ENCODE measurements at places on chromosomes 6 and 20.

DNA sequence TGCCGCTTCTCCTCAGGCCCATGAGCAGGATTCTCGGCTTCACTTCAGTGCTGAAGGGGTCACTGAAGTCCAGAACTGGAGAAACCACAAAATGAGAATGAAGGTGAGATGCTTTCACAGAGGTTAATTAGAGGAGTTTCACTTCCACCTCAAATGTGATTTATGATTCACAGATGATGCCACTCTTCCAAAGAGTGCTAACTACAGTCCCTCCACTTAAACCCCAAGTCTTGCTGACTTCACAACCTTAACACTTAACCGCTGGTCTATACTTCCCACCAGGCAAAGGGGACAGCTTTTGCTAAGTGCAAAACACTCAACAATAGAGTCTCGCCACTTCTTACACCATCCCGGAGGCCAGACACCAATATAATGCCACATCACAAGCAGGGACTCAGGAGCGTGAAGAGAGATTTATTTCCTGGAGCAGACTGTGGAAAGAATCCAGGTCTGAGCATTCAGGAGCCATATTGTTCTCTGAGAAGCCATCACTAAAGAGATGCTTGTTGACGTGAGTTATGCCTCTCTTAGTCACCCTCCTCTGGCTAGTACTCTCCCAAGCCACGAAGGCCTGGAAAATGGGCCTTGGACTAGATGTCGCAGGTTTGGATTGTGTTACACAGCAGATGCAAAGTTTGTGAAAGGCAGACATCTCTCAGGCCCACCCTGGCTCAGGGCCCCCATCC, 24.4 kb downstream of the RRAGD start:
- DNase-seq: no peak

GRCh38 chr20:44839481-44839880, 29.1 kb upstream of the RIMS4 start:
- DNase-seq: no peak

GRCh38 chr6:74976701-74977100, 229.2 kb downstream of the COL12A1 start:
- DNase-seq: no peak

GRCh38 chr20:38211200-38212097, 46.4 kb upstream of the TGM2 start:
- DNase-seq: no peak

GRCh38 chr6:90286884-90287488, 9.7 kb downstream of the BACH2 start:
- DNase-seq: no peak

GRCh38 chr6:46867411-46867810, 54.3 kb downstream of the ADGRF5 start:
- no peak for DNase-seq

GRCh38 chr20:50903353-50904051, 27.7 kb downstream of the ADNP start:
- no peak for DNase-seq

DNA sequence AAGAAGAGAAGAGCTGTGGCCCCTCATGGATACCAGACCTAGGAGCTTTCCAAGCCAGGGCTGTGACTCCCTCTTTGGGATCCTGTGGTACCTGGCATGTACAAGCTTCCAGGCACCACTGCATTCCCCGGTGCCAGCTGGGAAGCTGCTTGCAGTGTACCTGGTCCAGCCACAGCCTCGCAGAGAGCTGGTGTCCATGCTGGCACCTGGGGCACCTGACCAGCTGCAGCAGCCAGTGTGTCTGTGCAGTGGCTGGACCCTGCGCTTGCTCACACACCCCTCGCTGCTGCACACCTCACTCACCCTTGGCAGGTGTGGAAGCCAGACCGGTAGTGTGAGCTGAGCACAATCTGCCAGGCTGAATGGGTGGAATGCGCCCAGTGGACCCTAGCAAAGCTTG, 190.9 kb upstream of the MAN1A1 start:
- DNase-seq: no peak

DNA sequence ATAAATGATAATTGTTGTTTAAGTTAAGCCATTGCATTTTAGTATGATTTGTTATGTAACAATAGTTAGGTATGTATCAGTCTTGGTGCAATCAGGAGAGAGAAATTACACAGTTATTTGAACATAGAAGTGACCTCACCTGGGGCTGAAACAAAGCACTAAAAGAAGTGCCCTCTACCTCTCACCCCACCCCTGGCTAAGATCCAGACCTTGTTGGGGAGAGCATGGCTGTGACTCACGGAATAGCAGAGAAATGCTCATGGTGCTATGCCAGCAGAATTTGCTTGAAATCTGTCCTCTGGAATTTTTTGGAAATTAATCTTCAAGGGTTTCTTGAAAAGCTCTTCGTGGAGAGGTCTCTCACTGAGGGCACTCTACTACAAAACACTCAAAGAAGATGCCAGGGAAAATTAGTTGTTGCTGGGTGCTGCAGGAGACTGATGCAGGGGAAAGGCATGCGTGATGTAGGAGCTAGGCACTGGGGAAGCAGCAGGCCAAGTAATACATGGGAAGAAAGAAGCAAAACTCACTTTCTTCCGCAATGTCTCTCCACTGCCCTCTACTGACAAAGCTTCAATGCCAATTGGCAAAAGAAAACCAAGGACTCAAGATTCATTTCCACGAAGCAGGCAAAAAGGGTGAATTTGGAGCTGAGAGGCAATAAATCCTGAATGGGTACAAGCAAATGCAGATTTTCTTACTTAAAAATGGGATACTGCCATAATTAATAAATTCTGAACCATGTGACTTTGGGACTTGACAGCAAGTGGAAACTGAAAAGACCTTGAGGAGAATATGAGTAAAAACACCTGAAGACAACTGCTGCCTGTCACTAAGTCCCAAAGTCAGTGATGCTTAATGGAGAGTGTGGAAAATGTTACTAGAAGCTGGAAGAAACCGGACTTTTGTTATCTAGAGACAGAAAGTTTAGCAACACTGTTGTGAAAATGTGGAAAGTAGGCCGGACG, 136.3 kb upstream of the ZNF184 start:
- DNase-seq: peak; percentile 70

GRCh38 chr20:62925076-62925419, 1.3 kb downstream of the DIDO1 start:
- DNase-seq: no peak

DNA sequence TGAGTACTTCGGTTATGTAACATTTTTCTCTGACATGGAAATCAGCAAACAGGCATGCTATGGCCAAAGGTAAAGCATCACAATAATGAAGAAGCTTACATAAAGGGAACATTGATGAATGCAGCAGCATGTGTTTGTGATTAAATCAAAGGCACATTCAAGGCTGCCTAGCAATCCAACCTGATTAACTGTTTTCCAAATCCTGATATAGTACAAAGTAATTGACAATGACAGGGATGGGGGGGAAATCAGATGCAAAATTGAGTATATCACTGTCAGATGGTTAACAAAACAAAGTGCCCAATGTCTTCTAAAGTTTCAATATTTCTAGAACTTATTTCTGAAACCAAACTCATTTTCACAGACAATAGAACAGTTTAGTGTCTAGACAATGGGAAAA, 39.2 kb upstream of the B3GAT2 start:
- no peak for DNase-seq

- peak; percentile 91 for DNase-seq
Observed at GRCh38 chr6:658244-658643, 1.3 kb upstream of the HUS1B start.

GRCh38 chr6:162602759-162603158, 124.8 kb downstream of the PRKN start:
- no peak for DNase-seq

GRCh38 chr6:170132561-170132991, 158.3 kb downstream of the DLL1 start:
- DNase-seq: no peak

- no peak for DNase-seq
Observed at GRCh38 chr6:32046450-32047083, 8.4 kb downstream of the CYP21A2 start.

DNA sequence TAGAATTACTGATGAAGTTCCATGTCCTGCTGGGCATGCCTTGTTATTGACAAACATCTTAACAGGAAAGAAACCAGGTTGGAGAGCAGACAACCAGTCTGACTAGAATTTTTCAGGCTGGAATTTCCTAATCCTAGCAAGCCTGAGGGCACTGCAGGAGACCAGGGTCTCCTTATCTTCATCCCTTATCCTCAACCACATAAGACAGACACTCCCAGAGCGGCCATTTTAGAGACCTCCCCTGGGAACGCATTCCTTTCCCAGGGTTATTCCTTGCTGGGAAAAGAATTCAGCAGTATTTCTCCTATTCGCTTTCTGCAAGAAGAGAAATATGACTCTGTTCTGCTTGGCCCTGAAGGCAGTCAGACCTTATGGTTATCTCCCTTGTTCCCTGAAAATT, 803.7 kb downstream of the GRIK2 start:
- no peak for DNase-seq

Data from COLO829 (cell line).